Esophagus squamous epithelium (tissue), 5 donors: ENCODE measurements at places on chromosomes 1 and 21.

DNA sequence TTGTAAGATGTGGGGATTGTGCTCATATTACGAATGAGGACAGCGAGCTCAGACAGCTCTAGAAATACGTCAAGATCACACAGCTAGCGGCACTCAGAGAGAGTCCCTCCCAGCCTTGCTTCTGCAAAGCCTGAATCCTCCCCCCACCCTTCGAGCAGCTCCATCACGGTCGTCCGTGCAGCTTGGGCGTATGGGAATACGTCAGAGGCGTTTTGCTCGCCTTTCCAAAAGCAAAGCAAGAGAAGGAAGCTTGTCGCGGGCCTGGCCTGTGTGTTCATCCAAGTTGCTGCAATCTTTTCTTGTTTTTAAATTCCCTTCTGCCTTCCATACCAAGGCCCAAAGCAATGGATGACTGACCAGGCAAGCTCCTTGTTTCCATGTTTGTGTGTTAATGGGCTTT, 125.5 kb upstream of the IRF2BP2 start:
- no peak for DNase-seq

- DNase-seq, result no peak
These were observed 112.6 kb upstream of the B3GALT2 start for GRCh38 chr1:193299038-193299437.

DNA sequence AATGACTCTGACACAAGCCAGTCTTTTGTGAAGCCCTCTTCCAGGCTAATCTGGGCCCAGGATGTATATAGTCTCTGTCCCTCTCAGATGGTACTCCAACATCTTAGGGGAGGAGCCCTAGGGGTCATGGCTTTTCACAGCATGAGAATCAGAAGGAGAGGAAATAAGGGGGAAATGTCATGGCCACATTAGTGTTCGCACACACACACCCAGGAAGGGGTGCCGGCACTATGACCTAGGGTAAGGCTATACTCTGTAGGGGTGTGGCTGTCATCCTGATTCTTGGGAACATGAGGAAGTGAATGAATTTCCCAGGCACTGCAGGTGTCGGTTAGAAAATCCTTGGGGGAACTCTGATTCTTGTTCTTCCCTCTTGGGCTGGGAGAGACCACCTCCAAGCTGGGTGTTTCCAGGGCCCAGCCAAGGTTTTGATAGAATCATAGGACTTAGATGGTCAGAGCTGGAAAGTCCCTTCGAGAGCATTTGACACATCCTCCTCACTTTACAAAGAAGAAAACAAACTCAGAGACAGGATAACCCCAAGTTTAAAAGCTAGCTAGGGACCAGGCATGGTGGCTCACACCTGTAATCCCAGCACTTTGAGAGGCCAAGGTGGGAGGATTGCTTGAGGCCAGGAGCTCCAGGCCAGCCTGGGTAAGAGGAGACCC, 22.0 kb downstream of the GFI1 start:
- DNase-seq, result no peak

DNA sequence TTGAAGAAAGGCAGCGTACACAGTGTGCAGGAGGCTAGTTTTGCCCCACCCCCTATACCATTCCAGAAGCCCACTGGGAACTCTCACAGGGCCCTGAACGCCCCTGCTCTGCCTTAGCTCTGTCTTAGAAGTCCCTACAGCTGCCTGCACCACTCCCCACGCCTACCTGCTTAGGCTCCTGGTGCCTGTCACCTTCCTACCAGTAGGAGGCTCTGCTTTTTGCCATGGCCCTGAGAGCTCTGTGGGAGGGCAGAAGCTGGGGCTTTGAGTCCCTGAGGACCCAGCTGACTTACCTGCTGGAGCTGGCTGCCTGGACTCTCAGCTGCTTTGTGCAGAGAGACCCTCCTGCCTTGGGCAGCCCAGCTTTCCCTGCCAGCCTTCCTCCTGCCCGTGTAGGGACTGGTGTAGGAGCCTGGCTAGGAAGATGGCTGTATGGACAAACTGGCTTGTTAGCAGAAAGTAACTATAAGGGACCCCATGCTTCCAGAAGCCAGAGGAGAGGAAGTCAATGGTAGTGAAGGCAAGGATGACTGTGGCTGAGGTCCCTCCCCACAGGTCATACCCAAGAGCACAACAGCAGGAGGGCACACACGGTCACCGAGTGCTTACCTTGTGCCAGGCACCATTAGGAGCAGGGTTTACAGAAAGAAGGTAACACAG, 9.8 kb upstream of the CELSR2 start:
- DNase-seq, result no peak

DNA sequence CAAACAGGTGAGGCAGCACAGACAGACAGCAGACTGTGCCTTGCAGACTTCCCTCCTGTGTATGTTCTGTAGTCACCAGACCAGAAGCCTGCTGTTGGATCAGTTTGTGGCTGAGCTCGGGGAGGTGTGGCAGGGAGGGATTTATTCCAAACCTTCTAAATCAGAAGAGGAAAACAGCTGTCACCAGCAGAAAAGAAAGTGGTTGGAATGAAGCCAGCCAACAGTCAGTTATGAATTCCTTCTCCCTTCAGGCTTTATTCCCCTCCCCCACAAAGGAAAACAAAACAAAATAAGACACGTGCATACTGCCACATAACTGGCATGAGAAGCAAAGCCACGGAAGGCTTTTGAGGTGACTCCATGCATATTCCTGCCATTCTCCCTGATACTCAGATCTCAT, 19.0 kb upstream of the PIGV start:
- no peak for DNase-seq
